CD4-positive, alpha-beta T cell treated with Interferon gamma for 1 hour (primary cell): ENCODE measurements at places on chromosomes 6 and 20.

DNA sequence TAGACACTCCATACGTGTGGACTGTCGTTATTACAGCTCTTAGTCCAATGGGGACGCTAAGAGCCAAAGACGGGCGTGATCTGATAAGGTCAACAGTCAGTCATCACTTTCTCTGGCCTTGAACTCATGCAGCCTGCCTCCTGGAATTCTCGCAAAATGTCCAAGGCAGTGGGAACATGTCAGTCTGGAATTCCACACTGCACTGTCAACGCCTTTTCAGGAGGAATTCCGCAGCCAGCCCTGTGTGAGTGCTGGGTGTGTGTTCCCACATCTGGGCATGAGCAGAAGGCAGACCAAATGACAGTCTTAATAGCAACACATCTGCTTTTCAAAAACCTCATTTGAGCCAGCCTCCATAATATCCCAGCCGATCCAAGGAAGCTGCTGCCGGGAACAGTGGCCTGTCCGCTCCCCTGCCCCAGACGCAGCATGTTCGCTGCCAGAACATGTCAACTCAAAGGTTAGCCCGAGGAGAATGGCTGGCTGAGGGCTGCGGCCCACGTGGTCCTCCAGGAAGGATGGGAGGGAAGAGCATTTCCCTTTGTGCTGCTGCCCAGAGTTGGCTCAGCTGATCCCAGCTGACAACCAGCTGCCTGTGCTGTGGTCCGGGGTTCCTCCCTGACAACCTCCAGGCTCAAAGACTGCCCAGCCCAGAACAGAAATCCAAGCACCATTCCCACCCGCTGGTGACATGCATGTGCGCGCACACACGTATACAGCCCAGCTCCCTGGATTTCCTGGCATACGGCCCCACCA, 103.1 kb downstream of the SULF2 start:
- DNase-seq: no peak

GRCh38 chr6:79911992-79912391, 35.4 kb downstream of the ELOVL4 start:
- DNase-seq: no peak

- no peak for DNase-seq
Measured at GRCh38 chr20:51121272-51121671, 98.4 kb upstream of the KCNG1 start.

DNA sequence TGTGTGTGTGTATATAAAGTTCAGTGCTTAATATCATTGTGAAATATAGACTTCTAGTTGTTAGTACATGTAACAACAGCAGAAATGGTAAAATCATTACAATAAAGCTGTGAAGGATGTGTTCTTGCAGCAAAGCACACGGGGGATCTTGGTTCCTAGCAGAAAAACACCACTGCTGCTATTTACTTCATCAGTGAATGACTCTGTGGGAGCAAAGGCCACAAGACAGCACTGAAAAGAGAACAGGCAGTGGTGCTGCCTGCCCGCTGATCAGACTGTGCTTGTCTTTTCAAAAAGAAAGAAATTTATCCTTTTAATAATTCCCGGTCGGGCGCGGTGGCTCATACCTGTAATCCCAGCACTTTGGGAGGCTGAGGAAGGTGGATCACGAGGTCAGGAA, 689.9 kb upstream of the CITED2 start:
- no peak for DNase-seq

DNA sequence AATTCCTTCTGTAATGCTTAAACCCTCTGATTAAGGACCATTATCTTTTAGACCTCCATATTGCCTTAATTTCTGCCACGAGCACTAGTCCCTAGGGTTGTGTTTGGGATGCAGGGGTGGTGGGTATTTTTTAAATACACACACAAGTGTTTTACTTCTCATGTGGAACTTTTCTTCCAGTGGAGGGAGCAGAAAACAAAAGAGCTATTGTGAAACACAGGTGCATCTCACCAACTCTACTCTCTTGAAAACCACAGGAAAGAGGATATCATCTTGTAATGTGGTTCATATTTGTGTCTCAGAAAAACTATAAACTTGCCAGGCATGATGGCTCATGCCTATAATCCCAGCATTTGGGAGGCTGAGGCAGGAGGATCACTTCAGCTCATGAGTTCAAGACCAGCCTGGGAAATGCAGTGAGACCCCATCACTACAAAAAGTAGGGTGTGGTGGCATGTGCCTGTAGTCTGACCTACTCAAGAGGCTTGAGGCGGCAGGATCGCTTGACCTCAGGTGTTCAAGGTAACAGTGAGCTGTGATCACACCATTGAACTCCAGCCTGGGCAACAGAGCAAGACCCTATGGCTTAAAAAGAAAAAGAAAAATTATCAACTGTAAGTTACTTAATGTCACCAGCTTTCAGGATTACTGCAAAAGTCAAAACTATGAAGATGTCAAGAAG, 37.3 kb downstream of the MRS2 start:
- no peak for DNase-seq
